ENCODE measurements at places on chromosomes 12 and 14. TPM values are rescaled to one million over a fixed set of nuclear protein-coding genes. Genes with fewer than 3 reads are reported as not detected.

- DNase-seq, result no peak
These were observed 15.2 kb downstream of the HNF1A start for GRCh38 chr12:120993496-120993895.

DNA sequence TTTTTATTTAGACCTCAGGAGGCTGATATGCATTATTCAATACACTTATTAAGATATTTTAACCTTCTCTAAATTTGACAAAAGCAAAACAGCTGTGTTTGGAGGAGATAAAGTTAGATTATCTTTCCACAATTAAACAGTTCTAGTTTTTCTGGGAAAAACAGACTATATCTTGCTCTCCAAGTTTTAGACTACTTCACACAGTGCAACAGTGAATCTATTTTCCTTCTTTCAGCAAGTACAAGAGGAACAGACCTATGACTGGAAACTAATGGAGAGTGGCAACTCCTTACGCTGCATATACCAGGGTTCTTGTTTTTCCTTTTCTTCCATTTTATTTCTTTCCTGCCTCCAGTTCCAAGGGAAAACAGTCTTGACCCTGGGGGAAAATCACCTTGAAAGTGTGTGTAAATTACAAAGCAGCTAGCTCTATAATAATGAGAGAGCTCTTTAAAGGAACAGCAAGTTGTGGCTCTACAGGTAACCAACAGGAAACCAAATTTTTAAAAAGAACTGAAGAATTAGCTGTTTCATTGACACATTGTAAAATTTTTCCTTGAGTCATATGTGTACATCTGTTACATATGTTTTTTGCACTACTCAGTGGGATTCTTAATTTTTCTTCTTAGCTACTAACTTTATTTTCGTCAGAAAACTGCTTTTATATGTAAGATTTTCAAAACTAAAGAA, 27.4 kb downstream of the DNM1L start:
- DNase-seq, result no peak

- DNase-seq, result no peak
These were observed 72.3 kb downstream of the PTPN21 start for GRCh38 chr14:88482524-88482923.

GRCh38 chr12:109624467-109624866, 50.9 kb downstream of the MVK start:
- no peak for DNase-seq

DNA sequence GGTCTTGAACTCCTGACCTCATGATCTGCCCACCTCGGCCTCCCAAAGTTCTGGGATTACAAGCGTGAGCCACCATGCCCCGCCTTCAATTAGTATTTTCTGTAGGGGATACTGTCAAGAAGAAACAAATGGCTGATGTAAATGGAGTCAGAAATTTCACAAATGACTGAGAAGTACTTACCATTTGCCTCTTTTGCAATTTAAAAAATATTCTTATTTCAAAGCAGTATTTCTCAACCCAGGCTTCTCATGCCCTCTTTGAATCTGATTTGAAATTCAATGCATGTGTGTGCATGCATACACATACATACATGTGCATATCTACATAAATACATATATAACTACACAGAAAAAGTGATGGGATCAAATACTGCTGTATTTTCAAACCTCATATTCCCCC, 4.4 kb downstream of the PSMA6 start:
- no peak for DNase-seq

GRCh38 chr12:28278499-28278898, 88.2 kb downstream of the CCDC91 start:
- DNase-seq, result no peak

DNA sequence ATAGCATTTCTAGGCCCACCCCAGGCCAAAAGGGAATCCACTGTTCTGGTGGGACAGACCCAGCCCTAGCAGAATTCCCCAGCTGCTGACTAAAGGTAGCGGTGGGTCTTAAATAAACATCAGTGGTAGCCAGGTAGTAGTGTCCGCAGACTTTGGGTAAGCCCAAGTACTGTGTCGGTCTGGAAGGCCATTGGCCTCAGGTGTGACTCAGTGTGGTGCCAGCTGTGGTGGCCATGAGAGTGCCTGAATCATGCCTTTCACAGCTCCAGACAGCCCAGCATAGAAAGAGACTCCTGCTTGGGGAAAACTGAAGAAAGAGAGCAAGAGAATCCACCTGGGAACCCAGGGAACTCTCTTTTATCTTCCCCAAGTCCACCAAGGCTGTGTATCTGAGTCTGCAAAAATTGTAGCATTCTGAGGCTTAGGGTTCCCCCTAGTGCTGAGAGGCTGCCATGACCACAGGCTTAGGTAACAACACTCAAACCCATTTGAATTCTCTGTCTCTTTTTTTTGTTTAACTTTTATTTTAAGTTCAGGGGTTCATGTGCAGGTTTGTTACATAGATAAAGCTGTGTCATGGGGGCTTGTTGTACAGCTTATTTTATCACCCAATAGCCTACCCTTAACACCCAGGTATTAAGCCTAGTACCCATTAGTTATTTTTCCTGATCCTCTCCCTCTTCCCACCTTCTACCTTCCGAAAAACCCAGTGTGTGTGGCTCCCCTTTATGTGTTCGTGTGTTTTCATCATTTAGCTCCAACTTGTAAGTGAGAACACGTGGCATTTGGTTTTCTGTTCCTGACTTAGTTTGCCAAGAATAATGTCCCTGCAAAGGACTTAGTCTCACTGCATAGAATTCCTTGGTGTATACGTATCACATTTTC, 16.7 kb upstream of the CD163L1 start:
- DNase-seq, result peak; percentile 54

DNA sequence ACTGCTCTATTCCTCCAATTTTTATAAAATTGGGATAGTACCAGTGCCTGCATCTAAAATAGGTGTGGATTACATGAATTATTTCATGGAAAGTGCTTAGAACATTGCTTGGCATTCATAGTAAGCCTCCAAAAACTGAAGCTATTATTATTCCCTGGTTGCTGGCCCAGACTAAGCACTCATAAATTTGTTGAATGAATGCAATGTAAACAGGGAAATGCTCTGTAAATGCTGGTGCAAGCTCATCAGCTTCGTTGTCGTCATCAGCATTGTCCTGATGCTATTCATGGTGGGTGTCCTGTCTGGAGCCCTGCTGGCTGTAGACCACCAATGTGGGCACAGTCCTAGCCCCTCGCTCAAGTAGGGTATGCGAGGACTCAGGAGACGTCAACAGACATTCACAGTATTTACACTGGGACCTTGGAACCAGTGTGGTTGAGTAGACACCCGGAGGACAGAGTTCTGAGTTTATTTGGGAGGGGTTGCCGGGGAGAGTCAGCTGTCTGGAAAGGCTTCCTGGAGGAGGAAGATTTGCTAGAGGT, 16.5 kb downstream of the BDKRB2 start:
- no peak for DNase-seq

GRCh38 chr12:100895192-100895591, 100.6 kb downstream of the ANO4 start:
- no peak for DNase-seq

DNA sequence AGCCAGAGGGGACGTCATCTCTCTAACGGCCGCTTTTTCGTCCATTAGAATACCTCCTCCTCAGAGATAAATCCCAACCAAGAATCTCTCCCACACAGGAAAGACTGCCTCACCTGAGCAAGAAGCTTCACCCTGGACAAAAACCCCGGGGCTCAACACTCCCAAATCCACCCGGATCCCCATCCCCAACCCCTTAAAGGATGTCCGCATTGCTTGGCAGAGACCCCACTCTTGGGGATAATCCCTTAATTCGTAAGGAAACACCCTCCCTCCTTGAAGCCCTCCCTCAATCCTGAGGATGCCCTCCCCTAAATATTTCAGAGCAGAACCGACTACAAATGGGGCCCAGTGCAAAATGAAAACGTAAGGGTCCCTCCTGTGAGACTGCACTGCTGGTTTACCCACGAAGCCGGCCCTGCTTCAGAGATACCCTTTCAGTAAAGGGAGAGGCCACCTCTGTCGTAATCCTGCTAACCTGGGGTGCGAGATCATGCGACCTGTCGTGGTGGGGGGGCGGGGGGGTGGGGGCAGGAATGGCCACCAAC, 655 bp upstream of the DYNLL1 start:
- no peak for DNase-seq

GRCh38 chr12:13450231-13451080, 253.9 kb downstream of the EMP1 start:
- no peak for DNase-seq

GRCh38 chr14:78519863-78520262, 349.7 kb downstream of the NRXN3 start:
- DNase-seq, result peak; percentile 15

GRCh38 chr12:31524791-31525495, 66.0 kb downstream of the DENND5B start:
- DNase-seq, result no peak

DNA sequence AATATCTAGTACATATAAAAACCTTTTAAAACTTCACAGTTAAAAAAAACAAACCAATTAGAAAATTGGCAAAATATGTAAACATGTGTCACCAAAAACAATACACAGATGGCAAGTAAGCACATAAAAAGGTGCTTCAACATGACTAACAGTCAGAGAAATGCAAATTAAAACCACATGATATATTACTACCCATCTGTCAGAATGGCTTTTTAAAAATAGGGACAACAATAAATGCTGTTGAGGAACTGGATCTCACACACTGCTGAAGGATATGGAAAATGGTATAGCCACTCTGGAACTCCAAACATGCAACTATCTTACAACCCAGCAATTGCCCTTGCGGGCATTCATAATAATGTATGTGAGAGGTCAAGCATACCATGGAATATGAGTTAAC, 1153.6 kb downstream of the FLRT2 start:
- DNase-seq, result no peak

DNA sequence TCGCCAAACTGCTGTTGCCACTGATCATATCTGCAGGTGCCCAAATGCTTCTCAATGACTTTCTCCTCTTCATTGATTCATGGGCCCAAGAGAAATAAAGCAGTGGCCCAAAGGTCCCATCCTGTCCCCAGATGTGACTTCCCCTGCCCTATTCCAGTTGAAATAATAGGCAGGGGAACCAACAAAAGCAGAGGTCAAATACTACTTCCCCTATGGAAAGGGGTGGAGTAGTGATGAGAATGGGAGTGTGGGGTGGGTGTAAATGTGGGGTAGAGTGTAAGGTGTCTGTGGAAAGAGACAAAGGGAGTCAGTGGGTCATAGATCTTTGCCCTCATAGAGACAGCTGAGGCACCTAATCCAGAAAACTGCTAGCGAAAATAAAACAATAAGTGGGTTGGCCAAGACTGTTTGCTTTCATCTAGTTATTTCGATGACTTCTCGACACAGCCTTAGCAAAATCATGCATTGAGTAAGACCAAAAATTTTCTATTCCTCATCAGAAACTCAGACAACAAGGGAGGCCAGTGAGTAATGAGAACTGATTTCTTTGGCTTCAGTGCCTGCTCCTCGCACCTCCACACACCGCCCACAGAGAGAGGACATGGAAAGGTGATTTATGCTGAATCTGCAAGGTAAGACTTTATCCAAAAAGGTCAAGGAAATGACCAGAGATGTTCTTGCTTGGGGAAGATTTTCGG, 10.9 kb upstream of the IL22 start:
- no peak for DNase-seq

Gene FAM186B
- total RNA-seq, result 0.82 TPM

Gene STYK1
- 1.6 TPM for total RNA-seq

Gene TRHDE
- not detected for total RNA-seq

Gene VRTN
- not detected for total RNA-seq

Gene CRACR2A
- 20.0 TPM for total RNA-seq

Measured in activated T-cell treated with anti-CD3 and anti-CD28 coated beads, Interleukin-2, amount 50 U/mL, for 72 hours (primary cell).